ENCODE measurements at places on chromosomes 3 and 15.

DNA sequence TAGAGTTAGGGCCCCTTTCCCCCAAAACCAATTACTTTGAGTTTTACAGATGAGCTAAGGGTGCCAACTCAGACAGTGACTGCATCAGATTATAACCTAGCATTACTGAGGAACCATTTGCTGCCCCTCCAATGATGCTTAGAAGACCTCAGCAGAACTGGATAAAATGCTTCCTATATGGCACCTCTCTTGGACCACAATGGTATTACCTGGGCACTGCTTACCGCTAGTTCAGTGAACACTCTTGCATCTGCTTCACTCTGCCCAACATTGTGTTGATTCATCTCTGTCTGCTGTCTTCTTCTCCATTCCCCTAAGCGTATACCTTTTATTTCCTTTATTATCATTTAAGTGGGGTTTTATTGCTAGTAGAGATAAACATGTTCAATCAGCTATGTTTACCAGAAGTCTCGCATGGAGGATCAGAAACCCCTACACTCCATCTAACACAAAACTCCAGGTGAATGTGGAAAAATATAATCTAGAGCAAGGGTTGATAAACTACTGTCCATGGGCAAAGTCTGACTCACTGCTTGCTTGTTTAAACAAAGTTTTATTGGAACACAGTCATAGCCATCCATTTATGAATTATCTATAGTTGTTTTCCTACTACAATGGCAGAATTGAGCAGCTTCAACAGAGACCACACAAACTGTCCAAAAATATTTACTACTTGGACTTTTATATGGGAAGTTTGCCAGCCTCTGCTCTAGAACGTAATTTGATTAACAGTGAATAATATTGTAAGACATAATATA, 100.2 kb upstream of the PTX3 start:
- DNase-seq, result no peak

DNA sequence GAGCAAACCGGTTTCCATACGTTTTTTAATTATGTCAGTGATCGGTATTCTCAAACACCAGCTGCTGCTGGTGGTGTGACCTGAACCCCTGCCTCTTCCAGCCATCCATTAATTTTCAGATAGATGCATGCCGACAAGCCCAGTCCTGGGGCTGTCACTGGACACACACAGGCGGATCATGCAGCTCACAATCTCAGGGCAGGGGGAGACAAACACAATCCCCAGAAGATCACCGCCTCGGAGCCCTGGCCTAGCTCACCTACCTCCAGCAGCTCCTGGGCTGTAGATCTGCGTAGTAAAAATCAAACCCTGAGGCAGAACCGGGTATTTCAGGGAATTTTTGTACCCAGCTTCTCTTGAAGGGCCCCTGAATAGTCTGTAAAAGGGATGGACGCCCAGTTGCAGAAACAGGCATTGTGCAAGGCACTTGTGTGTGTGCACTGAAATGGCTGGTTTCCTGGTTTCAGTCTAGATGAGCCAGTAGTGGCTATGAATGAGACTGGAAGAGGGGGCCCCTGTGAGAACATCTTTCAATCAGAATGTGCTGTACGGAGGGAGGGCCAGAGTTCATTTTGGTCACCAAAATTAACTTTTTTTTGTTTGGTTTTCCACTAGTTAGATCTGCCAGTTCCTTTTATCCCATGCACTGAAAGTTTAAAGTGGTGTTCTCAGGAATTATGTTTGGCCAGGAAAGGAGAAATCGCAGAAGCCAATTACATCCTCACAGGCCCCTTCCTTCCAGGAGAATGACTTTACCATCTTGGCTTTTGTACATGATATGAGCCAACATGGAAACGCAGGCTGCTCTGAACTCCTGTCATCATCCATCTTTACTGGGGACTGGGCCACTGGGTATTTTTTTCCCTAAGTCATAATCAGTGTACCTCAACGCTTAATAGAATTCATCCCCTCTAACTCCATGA, 55.0 kb upstream of the RPL32 start:
- DNase-seq, result no peak

DNA sequence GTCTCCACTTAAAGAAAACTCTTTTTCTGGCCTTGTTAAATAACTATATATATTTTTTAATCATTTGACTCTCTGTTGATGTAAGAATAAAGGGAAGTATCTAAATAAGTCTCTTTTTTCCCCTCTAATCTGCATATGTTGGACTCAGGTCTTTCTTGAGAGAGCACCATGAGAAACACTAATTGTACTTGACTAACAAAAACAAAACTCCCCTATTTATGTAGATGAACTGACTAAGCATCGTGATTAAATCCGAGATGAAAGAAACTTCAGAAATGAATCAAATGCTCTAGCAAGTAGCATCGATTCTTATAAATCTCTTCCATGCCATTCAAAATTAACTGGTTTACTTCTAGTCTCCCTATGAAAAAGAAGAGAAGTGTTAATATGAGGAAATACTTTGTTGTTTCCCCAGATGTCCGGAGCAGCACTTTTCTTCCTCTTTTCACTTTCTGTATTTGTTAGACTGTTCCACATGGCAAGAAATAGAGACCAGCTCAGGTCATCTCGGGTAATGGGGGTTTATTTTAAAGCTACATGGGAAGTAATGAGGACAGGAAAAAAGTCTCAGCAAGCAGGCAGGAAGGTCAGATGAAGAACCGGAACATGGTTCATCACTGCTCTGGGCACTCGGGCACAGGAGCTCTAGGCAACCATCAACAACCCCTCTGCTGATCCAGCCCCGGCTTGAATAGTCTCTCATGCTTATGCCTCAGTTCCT, 288.3 kb downstream of the CNTN6 start:
- DNase-seq, result no peak

DNA sequence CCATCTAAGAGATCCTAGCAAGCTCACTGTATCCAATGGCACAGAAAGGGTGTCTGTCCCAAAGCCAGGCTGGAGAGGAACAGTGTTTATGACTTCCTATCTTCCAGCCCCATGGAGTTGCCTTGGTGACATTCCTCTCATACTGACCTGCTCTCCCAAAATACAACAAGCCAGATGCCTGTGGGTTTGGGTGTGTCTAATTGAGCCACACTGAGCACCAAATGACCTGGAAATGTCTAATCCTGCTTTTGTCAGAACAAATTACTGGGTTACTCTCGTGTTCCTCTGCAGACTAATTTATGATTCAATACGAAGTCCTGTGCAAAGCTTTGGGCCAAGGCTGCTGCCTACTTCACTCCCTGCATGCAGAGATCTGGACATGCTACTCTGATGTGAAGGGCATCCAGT, 98.1 kb upstream of the STRIT1 start:
- peak; percentile 90 for DNase-seq

GRCh38 chr3:194364652-194365434, 4.7 kb downstream of the LRRC15 start:
- DNase-seq, result peak; percentile 54

- no peak for DNase-seq
Measured at GRCh38 chr3:10428406-10429091, 76.8 kb downstream of the ATP2B2 start.

GRCh38 chr15:35702946-35703495, 157.1 kb upstream of the DPH6 start:
- no peak for DNase-seq

DNA sequence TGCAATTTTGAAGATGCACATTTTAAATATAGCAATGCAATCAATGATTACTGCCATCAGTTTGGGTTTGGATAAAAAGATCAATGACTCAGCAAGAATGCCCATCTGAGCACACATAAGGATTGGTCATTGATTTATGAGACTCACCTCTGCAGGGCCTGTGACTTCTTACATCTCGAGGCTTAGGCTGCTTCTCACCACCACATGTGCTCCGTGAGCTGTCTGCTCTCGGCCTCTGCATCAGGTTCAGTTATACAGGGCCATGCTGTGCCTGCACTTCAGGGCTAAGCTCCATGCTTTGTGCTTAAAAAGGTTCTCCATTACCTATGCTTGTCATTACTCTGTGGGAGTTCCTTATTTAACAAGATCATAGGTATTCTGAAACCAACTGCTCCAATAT, 887.5 kb downstream of the DIPK2A start:
- DNase-seq, result no peak

DNA sequence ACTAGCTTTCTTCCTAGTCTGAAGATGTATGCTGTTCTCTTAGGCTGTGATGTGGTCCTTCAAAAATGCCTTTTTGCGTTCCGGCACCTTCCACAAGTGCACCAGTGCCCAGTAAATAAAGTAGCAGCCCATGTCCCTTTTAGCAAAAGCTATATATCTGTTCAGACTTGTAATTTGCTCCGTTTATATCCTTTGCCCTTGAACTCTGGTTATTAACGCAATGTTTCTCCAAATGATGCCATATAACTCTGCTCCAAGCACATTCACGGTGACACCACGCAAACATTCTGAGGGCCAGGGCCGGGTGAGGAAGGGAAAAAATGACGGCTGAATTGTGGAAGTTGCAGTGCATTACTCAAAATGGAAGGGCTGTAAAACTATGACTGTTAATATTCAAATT, 1001.1 kb upstream of the NR2F2 start:
- DNase-seq, result no peak

- DNase-seq, result no peak
Measured at GRCh38 chr3:126546549-126547239, 12.0 kb downstream of the C3orf22 start.

DNA sequence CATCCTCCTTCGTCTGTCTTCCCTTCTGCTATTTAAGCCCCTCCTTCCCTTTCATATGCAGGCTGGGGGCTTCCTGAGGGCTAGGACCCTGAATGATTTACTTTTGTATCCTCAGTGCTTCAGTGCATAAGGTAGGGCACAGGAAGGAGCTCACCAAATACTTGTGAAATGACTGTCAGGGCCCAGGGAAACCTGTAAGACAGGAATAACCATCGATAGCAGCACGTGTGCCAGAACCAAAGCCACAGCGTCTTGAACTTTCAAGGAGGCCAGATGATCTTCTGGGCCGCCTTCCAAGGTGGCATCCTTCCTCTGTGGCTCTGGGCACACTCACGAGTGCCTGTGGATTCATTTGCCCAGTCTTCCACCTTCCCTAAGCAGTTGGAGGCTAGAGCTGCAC, 3.9 kb downstream of the TMED3 start:
- no peak for DNase-seq

DNA sequence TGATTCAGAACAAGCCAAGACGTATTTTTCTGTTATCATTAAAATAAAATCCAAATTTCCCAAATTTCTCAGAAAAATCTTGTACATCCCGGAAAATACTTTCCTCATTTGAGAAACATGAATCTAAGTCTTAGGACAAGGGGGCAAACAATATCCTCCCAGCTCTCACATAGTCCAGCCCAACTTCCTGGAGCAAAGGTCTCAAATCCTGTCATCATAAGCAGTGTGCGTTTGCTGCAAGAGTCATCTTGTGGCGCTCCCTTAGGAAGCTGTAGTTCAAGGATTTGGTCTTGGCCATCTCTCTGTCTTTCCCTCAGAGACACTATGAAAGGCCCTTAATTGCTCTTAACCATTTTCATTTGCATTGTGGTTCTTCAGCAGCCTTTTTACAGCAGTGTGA, 57.5 kb upstream of the GSK3B start:
- DNase-seq, result no peak

DNA sequence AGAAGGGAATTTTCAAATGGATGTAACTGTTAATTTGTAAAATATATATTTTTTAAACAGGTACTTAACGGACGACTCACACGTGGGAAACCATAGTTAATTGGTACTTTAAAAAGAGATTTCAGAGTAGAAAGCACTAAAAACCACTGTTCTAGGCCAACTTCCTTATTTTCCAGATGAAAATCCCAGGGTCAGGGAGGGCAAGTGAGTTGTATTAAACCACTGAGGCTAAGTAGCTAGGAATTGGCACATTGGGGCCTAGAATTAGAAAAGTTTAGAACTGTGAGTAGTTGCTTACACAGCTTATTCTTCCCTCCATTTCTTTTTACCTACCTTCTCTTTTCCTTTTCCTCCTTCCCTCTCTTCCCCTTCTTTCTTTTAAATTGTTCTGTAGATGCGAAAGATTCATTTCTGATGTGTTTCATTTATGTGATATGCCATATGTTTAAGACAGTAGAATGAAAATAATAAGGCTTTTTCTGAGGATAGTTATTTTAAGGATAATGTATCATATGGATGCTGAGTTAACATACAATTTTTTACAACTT, 4.1 kb upstream of the UTS2B start:
- DNase-seq, result no peak

GRCh38 chr3:30302027-30302426, 304.4 kb upstream of the TGFBR2 start:
- no peak for DNase-seq

- no peak for DNase-seq
Measured at GRCh38 chr3:34237946-34238345, 439.5 kb downstream of the PDCD6IP start.

DNA sequence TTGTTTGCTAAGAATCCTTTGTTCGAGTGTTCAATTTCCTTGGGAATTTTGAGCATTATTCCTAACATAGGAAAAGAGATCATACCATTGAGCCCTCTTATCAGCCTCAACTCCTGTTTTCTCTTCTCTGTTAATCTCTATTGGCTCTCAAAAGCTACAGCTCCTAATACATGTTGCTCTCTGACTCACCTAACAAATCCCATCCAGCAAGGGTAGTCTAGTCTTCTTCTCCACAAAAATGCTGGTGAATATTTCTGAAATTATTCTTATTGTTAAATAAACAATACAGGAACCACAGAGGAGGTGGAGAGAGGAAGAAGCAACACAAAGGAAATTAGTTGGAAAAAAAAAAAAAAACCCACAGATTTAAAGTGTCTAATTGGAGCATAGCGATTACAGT, 325.8 kb upstream of the NAALADL2 start:
- peak; percentile 19 for DNase-seq

- DNase-seq, result no peak
Measured at GRCh38 chr3:9183811-9184460, 65.5 kb downstream of the SRGAP3 start.

- DNase-seq, result peak; percentile 40
Measured at GRCh38 chr3:33438284-33438668, 1.9 kb downstream of the UBP1 start.

- no peak for DNase-seq
Measured at GRCh38 chr3:179428876-179429548, 22.3 kb downstream of the GNB4 start.

GRCh38 chr15:23694592-23694991, 7.5 kb upstream of the NDN start:
- DNase-seq, result no peak

DNA sequence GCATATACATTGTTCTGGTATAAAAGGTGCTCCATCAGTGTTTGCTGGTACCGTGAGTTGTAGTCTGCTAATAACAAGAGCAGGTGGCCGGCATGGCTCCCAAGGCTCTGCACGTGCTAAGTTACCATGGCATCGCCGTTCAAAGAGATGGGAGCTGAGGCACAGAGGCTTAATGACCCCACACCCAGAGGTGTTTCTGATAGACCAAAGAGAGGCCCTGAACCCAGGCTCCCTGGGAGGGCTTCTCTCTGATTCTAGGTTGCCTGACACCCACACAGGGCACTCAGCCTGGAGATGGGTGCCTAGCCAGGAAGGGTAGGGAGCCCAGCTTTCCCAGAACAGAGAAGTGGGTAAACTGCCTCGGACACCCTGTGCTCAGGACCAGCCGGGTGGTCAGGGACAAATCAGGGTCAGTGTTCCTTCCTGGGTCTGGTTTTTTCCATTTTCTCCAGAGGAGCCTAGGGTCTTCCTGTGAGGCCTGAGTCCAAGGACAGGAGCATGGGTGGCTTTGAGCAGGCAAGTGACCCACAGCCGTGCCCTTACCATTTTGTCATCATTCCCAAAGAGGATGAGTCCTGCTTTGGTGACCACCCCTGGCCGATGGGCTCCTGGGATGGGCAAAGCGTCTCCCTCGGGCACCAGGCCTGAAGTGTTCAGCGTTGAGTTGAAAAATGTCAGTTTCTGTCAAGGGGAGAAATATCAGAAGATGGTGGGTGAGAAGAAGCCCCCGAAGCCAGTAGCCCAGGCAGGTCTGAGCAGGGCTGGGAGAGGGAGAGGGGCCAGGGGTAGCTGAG, 27.3 kb downstream of the ALDH1L1 start:
- DNase-seq, result no peak

All from foreskin fibroblast (primary cell).